ENCODE measurements at places on chromosomes 3 and 15.

- DNase-seq: no peak
These were observed 37.0 kb downstream of the RBP2 start for GRCh38 chr3:139439278-139439677.

DNA sequence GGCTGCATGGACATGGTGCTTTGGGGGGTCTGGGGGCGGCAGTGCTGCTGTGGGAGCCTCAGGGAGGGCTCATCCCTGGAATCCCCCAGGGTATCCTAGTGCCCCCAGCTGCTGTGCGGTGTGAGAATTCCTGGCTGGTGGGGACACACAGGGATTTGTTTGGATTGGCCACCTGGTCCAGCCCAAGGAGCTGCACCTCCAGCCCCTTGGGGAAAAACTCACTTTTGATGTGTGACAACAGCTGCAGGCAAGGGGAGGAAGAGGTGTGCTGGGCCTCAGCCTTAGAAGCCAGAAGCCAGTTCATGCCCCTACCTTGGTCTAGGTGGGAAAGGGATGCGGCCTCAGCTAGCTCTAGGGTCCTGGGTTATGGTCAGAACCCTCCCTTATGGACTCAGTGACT, 8.4 kb upstream of the COMMD4 start:
- DNase-seq: no peak

DNA sequence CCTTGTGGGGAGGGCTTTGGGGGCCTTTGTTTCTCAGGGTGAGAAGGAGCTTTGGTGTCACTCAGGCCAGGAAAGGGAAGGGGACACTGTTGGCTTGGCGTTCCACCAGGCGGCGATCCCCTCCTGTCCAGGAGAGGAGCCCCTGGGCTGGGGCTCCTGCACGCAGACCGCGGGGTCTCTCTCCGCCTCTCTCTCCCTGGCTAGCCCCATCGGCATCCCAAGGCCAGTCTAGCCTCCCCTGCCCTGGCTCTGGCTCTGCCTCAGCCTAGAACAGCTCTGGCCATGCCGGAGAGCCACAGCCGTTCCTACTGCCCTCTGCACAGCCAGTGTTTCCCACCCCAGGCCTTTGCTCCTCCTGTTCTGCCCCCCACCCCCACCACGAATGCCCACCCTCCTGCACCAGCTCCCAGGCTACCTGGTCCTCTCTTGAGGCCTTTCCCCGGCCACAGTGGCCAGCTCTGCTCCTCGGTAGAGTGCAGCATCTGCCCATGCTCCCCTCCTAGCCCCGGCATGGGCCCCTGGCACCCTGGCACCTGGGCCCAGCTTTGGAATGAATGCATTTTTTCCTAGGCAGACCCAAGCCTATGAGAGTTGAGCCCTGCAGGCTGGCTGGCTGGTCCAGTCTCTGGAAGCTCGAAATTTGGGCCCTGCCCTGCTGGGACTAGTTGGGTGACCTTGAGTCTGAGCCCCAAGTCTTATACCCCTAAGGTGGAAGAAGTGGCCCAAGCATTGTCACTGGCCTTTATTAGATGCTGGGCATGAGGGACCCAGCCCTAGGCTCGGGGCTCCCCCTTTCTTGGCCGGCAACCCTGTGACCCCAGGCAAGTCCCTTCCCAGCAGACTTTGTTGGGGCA, 2.4 kb downstream of the PLXNA1 start:
- no peak for DNase-seq

GRCh38 chr3:52865994-52866393, 31.2 kb upstream of the MUSTN1 start:
- DNase-seq: no peak

DNA sequence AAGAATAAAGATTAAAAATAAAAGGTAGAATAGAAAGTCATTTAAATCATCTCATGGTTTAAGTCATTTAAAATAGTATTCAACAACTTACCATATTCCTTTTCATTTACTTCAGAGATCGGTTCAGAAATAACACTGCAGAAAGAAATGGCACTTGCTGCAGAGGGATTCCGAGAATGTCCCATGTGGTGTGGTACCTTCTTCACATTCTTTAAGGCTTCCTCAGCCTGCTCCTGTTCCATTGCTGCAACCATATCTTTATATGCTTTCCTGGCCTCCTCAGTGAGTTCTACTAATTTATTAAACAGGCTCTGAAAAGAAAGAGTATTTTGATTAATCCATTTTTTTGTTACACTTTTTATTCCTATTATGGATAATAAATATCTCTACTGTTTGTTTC, 32.6 kb upstream of the SHC4 start:
- DNase-seq: no peak

DNA sequence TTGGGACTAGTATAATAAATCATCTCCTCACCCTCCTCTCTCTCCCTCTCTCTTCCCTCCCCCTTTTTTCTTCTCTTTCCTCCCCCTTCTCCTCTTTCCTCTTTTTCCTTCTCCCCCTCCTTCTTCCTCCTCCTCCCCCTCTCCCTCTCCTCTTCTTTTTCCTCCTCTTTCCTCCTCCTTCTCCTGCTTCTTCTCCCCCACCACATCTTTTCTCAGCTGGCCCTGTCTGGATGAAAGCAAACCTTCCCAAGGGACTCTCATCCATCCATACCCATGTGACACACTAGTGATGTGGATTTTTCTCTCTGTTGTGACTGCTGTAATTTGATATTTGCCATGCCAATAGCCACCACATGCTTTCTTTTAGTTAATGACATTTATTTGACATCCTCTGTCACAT, 127.2 kb downstream of the EBLN2 start:
- DNase-seq: no peak

- DNase-seq: no peak
These were observed 87.8 kb downstream of the KLHL25 start for GRCh38 chr15:85706779-85707518.

DNA sequence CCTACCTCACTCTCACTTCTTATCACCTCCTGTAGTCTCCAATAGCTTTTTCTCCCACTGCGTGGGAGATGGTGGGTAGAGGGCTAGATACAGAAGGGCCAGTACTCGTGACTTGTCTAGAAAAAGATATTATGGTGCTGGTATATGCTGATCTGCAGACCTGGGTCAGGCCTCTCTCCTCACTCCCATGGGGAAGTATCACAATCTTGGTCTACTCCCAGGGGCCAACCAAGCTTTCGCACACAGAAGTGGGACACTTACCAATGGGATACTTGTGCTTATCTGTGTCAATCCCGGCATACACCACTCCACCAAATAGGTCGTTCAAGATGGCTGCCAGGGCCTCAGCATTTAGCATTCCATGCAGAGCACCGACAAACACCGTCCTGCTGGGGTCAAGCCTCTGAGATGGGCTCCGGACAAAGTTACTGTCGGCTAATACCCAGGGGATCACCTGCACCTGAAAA, 9.0 kb upstream of the RPS17 start:
- DNase-seq: no peak

- no peak for DNase-seq
These were observed 41.4 kb downstream of the FSIP1 start for GRCh38 chr15:39741258-39741657.

- no peak for DNase-seq
These were observed 124.7 kb upstream of the RBMS3 start for GRCh38 chr3:29156086-29156715.

DNA sequence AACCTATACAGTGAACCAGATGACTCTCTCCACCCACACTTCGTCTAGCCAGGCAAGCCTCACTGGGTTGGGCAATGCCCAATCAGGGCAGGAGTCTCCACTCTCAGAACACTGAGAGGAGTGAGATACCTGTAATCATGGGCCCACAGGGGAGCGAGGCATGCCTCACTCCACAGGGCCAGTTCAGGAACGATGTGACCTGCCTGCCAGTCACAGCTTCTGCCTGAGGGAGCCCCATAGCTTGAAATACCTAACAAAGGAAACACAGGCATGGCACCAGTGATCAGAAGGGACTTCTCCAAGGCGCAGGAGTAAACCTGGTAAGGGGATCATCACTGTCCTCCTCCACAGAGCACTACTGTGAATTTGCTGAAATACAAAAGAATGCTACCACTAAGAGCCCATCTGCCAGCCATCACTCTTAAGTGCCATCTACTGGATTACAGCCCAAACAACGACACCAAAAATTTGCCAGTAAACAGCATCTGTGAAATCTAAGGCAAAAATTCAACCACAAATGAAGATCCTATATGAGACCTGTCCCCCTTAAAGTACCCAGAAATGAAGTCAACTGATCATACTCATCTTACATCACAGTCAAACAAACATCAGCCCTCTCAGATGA, 689.9 kb upstream of the SEMA6D start:
- no peak for DNase-seq

DNA sequence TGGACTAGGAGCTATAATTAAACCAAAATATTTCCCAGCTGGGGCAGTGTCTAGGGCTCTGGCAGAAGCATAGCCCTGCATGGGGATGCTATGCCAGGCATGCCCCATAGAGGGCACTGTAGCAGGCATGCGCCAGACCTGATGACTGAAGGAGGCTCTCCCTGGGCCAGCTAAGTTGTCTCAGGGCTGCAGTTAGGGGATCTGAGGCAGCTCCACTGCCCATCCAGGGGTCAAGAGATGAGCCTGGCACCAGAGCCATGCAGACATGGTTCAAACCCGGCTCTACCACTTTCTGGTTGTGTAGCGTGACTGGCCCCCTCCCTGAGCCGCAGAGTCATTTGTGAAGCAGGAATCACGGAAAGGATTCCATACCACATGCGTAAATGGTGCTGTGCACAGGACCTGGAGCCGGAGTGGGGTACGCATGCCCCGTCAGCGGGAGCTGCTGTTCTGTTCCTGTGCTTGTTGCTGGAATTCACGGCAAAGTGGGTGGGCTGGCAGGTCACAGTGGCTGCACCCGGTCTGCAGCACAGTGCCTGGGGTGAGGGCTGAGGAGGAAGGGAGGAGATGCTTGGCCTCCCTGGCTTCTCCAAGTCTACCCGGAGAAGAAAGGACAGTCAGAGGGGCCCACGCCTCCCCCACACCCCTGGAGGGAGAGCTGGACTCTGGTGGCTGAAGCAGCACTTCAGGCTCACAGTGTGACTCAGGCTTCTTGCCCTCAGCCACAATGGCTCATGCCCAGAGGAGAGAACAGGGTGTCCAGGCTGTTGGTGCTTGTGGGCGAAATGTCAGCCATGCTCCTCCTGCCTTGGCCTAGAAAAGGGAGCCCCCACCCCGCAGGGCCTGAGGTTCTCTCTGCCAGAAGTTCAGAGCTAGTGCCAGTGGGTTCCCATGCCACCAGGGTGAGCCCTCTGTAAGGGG, 43.1 kb downstream of the DNASE1L3 start:
- no peak for DNase-seq

GRCh38 chr15:63523306-63523990, 19.1 kb downstream of the USP3 start:
- DNase-seq: no peak

DNA sequence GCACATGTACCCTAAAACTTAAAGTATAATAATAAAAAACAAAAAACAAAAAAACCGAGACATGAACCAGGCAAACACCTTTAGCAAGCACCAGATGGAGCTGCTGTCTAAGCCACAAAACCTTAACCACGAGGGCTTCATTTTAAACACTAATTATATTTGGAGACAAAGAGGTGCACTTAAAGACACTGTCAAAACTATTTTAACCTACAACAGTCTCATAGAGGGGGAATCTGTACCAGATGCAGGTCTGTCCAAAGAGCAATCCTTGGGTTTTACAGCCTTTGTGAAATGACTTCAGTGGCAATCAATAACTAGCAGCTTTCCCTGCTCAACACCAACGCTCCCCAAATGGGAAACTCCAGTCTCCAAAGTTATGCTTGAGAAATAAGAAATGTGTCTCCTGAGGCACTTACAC, 115.7 kb upstream of the TSPAN3 start:
- no peak for DNase-seq

DNA sequence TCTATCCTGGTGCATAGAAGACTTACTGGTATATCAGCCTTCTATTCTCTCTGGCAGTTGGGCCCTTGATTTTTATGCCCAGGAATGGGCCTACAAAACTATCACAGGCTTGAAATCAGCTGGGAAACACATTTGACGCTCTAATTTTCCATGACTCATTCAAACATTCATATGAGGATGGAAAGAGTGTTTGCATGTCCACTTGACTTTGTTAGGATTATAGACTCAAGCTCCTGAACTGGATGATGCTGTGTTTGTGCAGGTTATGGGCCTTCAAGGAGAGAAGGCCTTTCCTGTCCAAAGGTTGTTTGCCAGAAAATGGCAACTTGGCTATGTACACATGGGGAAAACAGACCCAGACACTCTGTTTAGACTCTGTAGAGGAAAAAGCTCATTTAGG, 219.9 kb downstream of the GAP43 start:
- DNase-seq: no peak

Data from HS-27A (cell line).